CD4-positive, alpha-beta T cell treated with Interleukin-6 at 100 ng/mL for 8 hours (primary cell): ENCODE measurements at places on chromosomes 3 and 15.

GRCh38 chr3:10875914-10876313, 59.9 kb downstream of the SLC6A11 start:
- no peak for DNase-seq

- no peak for DNase-seq
Observed at GRCh38 chr15:41276831-41277230, 45.8 kb downstream of the CHP1 start.

GRCh38 chr3:189820365-189820720, 189.2 kb downstream of the TP63 start:
- DNase-seq: no peak

DNA sequence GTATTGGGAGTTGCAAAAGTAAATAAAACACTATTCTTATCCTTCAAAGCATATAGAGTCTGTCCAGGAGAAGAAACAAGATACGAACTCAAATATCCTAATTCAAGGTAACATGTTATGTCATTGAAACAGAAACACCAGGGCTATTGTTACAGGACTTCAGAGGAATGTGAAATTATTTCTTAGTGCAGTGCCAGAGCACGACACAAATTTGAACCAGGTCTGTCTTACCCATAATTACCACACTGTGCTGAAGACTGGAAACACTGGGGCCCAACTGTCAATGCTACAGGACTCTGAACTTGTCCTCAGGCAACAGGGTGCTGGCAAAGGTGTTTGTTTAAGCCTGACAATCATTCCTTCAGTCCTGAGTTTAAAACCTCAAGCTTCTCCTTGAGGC, 633.6 kb upstream of the UBE2E2 start:
- DNase-seq: no peak

DNA sequence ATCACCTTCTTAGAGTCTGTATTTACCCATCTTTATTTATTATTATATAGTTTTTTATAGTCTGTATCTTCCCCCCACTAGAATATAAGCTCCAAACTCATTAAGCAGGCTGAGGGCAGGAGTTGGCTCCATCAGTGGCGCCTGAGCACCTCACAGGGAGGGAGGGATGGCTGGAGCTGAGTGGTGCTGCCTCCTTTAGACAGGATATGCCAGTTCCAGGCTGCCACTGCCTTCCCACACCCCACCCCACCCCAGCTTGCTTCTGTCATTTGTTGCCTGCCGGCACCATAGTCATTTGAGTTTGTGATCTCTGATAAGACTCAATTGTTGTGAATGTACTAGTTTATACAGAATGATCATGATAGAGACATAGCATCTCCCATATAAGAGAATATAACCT, 85.5 kb downstream of the KLHL25 start:
- no peak for DNase-seq

- DNase-seq: no peak
Observed at GRCh38 chr15:96047255-96047931, 283.1 kb upstream of the NR2F2 start.

- DNase-seq: no peak
Observed at GRCh38 chr3:189204167-189204866, 32.5 kb downstream of the TPRG1 start.

GRCh38 chr3:122576174-122576940, 1.1 kb upstream of the PARP15 start:
- no peak for DNase-seq

GRCh38 chr3:176579711-176580185, 617.5 kb downstream of the TBL1XR1 start:
- DNase-seq: no peak

- no peak for DNase-seq
Observed at GRCh38 chr3:165254812-165255211, 58.6 kb upstream of the SLITRK3 start.

DNA sequence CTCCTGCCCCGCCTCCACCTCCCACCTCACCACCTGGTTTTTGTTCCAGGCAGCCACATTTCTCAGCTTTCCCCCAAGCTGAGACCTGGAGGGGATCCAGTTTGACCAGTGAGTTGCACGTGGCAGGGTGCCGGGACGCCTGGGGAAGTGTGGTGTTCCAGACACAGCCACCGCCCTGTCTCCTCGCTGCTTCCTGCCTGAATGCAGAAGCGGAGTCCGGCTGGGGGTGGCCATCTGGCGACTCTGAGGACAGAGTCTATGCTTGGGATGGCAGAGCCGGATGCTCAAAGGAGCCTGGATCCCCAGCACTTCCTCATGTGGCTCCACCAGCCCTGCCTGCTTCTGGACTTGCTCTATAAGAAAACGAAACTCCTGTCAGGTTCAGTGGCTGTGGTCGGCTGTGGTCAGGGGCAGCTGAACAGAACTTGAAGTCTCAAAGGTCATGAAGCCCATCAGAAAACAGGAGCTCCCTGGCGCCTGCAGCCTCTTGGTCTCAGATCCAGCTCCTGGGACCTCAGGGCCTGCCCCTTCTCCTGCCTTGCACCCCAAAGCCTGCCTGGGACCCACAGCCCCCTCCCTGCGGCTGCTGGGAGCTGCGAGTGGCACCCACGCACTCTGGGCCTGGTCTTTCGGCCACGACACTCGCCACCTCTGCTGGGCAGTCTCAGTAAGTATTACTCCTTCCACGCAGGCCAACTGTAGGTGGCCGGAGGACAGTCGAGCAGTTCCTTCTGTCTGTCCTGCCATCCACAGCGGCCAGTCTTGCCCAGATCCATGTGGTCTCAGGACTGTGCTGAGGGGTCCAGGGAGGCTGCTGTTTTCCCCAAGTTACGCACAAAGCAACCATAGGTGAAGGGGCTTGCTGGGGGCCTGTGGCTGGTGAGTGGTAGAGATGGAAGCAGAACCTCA, 112.8 kb upstream of the MEF2A start:
- DNase-seq: no peak

DNA sequence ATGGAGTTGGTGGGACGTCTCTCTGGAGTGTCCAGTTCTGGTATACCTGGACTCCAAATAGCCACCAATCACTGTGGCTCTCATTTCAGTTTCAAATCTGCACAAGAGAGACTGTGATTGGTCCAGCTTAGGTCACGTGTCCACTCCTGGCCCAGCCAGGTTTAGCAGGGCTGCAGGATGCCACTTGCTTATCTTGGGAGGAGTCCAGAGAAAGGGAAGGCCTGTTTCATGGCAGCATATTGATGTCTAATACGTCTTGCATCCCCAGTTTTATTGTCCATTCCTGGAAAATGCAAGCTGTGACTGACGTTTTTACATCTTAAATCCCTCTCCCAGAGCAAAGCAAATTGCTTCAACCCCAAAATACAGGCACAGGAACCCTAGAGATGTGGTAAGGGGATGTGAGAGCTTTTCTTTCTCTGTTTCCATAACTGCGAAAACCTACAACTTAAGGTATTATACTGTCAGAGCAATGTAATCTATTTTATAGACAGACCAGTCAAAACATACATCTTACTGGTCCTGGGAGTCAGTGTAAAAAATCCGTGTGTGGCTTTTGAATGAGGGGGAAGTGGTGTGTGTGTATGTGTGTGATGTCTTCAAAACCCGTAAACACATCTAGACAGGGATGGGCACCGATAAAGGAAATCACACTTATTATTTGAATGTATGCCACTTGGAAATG, 274.4 kb downstream of the TLE3 start:
- DNase-seq: no peak

DNA sequence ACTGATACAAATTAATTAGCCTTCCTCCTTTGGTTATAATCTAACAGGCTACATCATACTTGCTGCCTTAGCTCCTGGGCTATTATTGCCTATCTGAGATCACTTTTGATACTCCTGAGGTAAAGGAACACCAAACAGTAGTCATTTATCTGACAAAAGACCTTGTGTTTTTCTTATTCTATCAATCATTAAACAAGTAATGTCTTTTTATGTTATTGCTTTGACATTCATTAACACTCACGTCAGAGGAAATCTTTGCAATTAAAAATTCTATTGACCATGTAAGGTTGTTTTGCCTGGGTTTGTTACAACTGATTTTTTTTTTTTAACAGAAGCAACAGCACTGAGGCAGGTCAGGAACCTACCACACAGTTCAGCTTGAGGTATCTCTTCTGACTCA, 366.3 kb downstream of the MECOM start:
- no peak for DNase-seq

- DNase-seq: no peak
Observed at GRCh38 chr15:24899367-24899766, 55.4 kb upstream of the SNRPN start.

DNA sequence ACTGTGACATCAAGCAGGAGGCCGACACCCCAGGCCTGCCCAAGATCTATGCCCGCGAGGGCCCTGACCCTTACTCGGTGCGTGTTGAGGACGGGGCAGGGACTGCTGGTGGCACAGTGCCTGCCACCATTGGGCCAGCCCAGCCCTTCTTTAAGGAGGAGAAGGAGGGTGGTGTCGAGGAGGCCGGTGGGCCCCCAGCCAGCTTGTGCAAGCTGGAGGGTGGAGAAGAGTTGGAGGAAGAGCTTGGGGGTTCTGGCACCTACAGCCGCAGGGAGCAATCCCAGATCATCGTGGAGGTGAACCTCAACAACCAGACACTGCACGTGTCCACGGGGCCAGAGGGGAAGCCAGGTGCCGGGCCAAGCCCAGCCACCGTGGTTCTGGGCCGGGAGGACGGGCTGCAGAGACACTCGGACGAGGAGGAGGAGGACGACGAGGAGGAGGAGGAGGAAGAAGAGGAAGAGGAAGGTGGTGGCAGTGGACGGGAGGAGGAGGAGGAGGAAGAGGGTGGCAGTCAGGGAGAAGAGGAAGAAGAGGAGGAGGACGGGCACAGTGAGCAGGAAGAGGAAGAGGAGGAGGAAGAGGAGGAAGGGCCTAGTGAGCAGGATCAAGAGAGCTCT, 5.4 kb downstream of the ZBTB47 start:
- DNase-seq: no peak

DNA sequence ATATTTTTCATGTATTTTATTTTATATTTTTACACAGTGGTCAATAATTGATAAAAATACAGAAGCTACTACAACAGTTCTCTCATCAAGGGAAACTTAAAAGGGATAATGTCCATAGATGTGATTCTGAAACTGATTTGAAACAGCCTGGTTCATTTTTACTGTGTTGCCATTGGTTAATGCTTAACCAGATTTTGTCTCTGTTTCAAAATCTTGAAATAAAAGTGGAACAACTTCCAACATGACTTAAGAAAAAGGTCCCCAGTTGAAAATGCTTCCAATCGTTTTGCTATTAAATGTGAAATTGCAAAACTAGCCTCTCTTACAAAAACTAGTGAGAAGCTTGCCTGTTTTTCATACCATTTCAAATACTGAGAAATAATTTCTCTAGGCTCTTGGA, 240.7 kb downstream of the LPP start:
- DNase-seq: no peak

GRCh38 chr3:41464401-41464800, 265.1 kb downstream of the CTNNB1 start:
- no peak for DNase-seq

GRCh38 chr15:29736012-29736743, 86.1 kb downstream of the TJP1 start:
- no peak for DNase-seq

DNA sequence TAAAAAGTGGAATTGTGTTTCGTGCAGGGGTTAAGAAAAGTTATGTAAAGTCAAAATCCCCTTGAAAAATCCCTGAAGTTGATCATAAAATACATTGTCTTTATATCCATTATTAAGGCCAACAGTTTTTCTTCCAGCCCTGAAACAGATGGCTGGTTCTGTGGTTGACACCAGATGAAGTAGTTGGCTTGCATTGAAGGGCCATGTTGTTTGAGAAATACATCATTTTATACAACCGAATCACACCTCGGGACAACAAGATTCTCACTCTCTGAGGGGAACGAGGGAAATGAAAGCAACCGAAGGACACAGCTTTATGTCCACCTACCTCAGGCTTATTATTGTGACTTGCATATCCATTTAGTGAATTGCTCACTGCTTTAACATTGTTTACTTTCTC, 126.0 kb upstream of the MITF start:
- DNase-seq: no peak

DNA sequence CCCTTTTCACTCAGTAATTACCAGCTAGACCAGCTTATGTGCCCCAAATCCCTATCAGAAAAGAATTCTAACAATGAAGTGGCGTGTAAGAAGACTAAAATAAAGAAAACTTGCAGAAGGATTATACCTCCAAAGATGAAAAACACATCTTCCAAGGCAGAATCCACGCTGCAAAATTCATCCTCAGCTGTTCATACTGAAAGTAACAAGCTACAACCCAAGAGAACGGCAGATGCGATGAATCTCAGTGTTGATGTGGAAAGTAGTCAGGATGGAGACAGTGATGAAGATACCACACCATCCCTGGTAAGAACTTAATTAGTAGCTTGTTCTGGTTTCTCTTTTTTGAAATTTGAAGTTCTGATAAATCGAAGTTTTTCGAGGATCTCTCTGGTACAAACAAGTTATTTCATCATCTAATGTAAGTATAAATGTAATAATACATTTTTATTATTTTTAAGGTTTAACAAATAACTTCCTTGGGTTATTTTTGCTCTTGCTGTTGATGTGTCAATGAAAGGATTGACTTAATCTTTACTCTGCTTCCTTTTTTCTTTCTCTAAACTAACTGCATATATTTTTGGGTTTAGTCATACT, 1.4 kb downstream of the WDR76 start:
- DNase-seq: no peak

DNA sequence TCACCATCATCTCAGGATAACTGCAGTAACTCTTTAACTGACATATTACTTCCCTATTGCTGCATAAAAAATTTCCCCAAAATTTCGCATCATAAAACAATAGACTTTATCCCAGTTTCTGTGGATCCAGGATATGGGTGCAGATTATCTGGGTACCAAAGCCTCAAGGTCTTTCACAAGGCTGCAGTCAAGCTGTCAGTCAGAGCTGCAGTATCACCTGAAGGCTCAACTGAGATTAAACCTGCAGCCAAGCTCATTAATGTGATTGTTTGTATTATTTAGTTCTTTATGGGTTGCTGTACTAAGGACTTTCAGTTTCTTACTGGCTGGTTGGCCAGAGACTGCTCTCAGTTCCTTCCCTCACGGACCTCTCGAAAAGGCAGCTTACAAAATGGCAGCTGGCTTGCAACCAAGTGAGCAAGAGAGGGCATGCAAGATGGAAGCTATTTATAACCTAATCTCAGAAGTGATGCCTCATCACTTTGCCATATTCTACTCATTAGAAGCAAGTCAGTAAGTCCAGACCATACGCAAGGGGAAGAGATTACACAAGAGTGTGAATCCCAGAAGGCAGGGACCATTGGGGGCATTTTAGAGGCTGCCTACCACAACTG, 54.9 kb downstream of the DCUN1D1 start:
- no peak for DNase-seq

DNA sequence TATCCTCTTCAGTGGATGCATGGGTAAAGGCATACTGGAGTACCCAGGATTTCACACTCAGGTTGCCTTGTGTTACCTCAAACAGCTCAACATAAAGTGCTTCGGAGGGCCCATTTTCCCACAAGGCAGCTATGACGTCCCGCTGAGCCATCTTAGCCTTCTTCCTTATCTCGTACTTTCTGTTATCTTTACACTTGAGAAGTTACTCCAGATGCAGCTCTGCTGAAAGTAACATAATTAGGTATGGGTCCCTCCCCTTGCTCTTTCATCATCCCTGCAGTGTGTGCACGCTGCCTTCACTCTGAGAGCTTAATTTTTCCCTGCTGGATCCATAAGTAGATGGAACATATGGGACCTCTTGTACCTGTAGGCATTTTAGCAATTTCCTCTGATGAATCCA, 410.3 kb downstream of the AGBL1 start:
- DNase-seq: no peak
